AML-193 (cell line): ENCODE measurements at places on chromosomes 7 and 10.

DNA sequence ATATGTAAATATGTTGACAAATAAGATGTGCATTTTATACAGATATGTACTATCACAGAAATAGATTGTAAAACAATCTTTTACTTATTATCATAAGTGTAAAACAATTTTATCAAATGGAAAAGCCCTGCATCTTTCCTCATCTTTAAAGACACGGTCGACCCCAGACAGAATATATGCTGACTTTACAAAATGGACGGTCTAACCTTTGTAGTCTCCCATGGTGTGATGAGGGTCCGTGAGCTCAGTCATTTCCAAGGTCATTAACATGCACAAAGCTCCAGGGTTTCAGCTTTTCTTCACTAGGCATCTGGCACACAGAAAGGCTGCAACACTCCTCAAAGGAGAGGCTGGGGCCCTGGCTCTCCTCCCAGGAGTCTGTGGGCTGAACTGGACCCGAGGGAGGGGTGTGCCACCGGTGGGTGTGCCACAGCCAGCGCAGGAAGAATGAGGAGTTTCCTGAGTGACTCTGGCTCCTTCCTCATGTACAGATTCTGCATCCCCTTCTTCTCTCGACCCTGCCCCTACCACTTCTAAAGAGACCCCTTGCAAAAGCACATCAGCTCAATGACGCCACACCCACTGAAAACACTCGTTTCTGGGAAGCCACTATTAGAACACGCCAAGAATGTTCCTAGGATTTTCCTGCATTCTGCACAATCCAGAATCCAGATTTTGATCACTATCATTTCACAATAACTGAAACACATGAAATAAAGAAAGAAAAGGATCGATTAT, 26.2 kb upstream of the ABLIM1 start:
- no peak for DNase-seq

DNA sequence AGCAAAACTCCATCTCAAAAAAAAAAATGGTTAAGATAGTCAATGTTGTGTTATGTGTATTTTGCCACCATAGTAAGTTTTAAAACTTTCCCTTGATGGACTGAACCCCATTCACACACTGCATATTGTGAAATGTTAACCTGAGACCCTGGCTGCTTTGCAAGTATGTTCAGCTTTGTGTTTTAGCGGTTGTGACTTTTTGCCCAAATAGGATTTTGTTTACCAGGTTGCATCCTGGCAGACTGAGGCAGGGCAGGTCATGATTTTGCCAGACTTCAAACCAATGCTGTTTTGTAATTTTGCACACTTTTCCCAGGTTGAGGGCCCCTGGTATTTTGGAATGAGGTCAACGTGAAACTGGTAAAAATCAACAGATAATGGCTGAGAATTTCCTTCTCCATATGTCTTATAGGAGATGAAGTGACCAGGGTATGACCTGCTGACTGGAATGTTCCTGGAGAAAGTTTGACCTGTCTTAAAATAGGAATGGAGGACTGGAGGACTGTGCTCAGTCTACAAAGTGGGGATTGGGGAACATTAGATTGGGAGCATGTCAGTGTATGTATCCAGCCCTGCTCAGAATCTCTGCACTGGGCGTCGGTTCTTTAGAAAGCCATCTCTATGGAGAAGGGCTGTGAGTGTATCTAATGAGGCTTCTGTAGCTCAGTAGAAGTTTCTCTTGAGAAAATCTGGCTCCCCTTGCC, 76.2 kb downstream of the LRGUK start:
- no peak for DNase-seq

DNA sequence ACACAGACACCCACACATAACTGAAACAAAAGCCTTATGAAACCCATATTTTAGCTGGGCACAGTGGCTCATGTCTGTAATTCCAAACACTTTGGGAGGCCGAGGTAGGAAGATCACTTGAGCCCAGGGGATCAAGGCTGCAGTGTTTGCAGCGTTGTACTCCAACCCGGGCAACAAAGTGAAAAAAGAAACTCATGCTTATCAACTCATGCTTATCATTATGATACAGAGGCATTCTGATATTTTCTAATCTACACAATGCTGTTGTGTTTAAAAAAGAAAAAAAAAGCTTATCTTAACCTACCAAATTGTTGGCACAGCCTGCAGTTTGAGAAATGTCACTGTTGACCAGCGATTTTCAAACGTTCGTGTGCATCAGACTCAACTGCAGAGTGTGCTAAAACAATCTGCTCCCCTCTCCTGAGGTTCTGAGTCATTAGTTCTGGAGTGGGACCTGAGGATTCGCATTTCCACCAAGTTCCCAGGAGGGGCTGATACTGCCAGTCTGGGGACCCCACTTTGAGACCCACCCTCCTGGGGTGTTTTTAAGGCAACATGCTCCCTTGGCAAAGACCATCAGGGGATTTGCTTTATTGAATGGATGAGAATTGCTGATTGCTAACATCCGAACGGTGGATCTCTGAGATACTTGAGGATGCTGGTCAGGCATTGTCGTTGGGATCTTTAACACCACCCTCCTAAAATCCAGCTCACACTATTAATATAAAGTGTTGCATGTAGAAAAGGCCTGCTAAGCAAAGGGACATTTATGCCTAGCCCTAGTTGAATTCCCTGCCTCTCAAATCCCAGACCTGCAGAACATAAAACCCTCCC, 16.2 kb downstream of the CHST3 start:
- no peak for DNase-seq

- DNase-seq: peak; percentile 18
Observed at GRCh38 chr10:117398029-117398428, 22.8 kb upstream of the PDZD8 start.

GRCh38 chr10:129396021-129396722, 70.9 kb upstream of the MGMT start:
- DNase-seq: no peak
